ENCODE measurements at places on chromosomes 7 and 10.

- peak; percentile 13 for DNase-seq
Measured at GRCh38 chr7:14271441-14271840, 282.0 kb upstream of the ETV1 start.

- DNase-seq: peak; percentile 71
Measured at GRCh38 chr7:13908667-13909397, 80.6 kb downstream of the ETV1 start.

GRCh38 chr7:50226669-50227068 lies 77.8 kb upstream of the IKZF1 start:
- no peak for DNase-seq

- DNase-seq: no peak
Measured at GRCh38 chr7:116271963-116272886, 61.9 kb downstream of the TES start.

DNA sequence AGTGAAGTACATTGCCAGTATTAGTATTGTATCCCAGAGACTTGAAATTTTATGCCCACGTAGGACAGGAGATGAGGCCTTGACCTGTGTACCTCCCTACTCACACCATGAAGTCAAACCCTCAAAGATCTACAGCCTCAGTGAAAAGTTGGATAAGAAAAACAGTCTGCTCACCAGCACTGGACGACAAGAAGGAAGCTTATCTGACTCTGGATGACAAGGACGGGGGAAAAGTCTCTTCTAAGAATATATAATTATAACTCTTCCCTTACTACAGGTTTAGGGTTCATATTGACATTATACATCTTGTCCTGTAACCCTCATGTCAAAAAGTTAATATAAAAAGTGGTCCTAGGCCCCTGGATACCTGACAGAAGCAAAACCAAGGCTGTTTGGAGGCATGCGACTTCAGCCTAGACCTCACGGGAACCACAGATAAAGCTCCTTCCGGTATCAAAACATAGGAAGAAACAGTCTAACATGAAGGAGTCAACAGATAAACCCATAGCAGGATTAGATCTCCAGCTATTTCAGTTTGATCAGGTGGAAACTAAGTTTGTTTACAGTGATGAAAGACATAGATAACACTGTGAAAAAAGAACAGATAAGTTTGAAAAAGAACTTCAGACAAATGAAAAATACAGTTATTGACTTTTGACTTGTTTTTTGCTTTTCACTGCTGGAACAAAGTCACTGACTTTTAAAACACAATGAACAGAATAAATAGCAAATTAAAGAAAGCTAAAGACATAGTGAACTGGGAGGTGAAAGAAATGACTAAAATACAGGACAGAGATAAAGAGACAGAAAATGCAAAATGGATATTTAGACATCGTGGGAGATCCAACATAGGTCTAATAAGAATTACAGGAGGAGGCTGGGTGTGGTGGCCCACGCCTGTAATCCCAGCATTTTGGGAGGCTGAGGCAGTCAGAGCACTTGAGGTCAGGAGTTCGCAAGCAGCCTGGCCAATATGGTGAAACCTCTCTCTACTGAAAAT lies 145.9 kb downstream of the PHTF2 start:
- DNase-seq: no peak

DNA sequence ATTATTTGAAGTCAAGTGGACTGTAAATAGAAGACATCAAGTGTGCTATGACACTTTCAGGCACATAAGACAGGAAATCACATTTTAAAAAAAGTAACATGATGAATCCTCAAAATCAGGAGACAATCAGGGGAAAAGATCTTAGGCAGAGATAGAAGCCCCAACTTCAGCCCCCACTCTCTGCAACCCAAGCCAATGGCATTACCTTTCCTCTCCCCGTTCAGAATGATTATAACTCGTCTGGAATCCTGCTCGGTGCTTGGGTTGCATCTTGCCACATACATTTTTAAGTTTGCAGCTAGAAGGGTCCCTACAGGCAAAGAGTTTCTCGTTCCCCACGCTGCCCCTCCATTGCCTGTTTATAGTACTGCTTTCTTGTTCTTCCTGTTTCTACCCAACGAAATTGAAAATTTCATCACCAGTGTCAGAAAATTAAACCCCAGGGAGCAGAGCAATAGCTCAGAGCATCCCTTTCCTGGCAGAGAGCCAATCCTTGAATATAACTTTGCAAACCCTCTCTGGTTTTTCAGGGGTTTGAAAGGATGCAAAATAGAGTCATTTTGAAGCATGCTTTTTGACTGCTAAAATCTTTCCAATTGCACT lies 260.5 kb upstream of the AOAH start:
- peak; percentile 26 for DNase-seq

GRCh38 chr7:133361806-133362205 lies 108.9 kb downstream of the EXOC4 start:
- DNase-seq: no peak

Data from NCI-H1436 (cell line).